Mucosa of descending colon (tissue), 3 donors: ENCODE measurements at places on chromosomes 7 and 10. TPM values are rescaled to one million over a fixed set of nuclear protein-coding genes. Genes with fewer than 3 reads are reported as not detected.

DNA sequence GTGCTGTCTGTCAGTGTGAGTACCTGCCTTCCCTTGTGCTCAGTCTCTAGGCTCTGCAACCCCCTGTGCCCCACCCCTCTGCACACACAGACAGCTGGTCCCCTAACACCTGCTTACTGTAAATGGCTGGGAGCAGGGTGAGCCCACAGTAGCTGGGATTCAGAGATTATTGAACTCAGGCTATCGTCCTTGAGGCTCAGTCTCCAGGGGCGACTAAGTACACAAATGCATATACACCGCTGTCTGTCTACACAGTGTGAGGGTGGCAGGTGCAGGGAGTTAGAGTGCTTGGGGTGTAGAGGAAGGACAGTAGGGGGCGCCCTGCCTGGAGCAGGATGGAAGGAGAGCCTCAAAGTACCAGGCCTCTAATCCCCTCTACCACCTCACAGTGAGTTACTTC, 12.9 kb downstream of the UPP1 start:
- DNase-seq = no peak

- DNase-seq = peak; percentile 4
Measured at GRCh38 chr7:152674860-152675758, 832 bp downstream of the XRCC2 start.

GRCh38 chr7:154666768-154667167, 336.2 kb downstream of the PAXIP1 start:
- DNase-seq = no peak

The VOPP1 gene
- total RNA-seq = 83.5 TPM

- DNase-seq = no peak
Measured at GRCh38 chr10:79938728-79939406, 10.0 kb downstream of the SFTPD start.

DNA sequence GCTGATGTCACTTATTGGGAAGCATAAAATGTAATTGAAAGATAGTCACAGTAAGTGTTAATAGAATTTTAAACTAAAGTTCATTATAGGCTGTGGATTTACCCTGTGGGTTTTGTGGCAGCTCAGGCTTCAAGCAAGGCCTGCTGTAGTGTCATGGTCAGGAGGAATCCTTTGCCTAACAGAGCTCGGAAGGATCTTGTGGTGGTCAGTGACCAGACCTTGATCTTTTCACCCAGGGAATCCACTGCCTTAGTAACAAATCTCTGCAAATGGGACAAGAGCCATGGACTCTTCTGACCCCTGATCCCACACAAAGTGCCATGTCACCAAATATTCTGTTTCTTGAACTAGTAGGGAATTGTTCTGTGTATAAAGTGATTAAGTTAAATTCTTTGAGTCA, 20.6 kb upstream of the HDAC9 start:
- DNase-seq = no peak
